NCI-H774 (cell line): ENCODE measurements at places on chromosomes 12 and 14.

DNA sequence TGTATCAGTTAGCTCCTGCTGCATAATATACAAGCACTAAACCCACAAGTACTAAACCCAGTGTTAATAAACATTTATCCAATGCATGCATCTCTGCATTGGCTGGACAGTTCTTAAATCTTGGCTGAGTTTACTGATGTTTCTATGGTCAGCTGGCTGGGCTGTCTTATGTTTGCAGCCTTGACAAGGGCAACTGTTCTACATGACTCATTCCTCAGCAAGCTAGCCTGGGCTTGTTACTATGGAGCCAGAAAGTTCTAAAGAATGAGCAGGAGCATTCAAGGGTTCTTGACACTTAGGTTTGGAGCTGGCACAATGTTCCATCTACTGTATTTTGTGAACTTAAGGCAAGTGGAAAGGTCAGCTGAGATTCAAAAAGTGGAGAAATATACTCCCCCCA lies 199.1 kb downstream of the GLT1D1 start:
- DNase-seq, result no peak

- no peak for DNase-seq
Measured at GRCh38 chr14:98122527-98122926, 1149.5 kb downstream of the BCL11B start.

DNA sequence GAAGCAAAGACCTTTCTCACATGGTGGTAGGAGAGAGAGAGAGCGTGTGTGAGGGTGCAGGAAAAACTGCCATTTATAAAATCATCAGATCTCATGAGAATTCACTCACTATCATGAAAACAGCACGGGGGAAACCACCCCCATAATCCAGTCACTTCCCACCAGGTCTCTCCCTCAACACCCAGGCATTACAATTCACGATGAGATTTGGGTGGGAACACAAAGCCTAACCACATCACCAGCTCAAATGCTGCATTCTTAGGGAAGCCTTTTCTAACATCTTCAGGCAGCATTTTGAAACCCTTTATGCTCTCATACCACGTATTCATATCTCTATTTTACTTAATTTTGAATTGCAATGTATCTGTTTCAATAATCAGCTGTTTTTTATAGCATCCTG lies 165.9 kb downstream of the TMTC3 start:
- no peak for DNase-seq

- no peak for DNase-seq
Measured at GRCh38 chr14:60956632-60957031, 24.2 kb downstream of the TRMT5 start.

DNA sequence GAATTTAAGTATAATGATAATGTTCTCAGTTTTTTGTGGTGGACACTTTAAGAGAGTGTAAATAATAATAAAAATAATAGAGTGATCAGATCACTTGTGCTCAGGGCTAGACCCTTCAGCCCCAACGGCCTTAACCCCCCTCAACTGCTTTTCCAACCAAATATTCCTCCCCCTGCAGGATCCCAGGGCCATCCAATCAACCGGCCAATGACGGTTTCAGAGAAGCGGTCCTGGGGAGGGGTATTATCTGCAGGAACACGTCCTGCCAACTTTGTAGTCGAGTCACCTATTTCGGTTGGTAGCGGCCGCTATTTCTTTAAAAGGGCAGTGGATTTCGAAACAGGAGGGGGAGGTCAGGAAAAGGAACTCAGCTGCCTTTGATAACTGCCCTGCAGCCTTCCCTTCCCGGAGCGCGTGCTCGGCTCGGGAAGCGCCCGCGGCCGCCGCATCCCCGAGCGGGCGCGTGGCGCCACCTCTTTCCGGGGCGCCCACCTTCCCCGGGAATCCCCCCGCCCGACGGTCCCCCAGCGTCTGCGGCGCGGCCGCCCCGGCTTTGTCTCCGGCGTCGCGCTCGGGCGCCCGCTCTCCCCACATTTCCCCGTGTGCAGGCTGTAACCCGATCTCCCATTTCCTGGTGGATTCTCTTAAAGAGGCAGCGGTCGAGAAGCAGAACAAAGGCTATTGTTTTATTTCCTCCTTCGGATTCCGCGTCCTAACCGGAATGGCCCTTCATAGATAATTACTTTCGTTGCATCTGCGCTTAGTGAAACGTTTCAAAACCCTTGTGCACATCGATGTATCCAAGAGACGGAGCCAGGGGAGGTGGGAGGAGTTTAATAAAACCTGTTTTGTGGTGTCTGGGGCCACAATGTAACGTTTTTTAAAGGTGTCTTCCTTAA lies 711 bp upstream of the ETV6 start:
- DNase-seq, result peak; percentile 75

DNA sequence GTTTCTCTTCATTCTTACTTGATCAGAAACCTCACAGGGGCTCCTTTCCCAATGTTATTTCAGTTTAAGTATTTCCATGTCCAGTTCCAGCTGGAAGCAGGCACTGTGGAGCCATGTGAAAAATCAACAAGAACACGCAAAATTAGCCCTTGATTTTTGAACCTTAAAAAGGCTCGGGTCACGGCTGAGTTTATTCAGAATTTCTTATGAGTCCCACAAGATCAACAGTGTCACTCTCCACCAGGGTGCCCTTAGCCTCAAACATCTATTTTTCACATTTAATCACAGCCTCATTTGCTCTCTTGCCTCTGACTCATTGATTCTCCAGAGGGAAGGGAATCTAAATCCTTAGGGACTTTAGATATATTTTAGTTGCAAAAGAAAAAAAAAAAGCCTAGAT lies 157.7 kb upstream of the AVPR1A start:
- DNase-seq, result no peak

- DNase-seq, result no peak
Measured at GRCh38 chr14:80468331-80469122, 257.2 kb upstream of the DIO2 start.

DNA sequence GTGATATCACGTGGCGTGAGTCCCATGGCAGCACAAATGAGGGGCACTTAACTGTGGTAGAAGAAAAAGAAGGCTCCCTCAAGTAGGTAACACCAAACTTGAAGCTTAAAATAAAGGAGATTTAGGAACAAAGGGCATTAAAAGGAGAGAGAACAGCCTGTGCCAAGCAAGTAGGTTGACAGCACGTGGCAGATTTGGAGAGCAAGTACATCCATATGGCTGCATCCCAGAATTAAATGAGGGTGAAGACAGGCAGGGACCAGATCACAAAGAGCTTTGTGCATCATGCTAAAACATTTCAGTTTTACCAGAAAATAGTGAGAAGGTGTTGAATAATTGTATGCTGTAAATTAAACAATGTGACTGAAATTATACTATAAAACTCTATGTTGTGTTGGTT lies 32.8 kb downstream of the KCNMB4 start:
- DNase-seq, result no peak

- DNase-seq, result no peak
Measured at GRCh38 chr14:72625689-72626088, 268.2 kb downstream of the DPF3 start.

GRCh38 chr14:50756300-50756699 lies 74.7 kb downstream of the NIN start:
- DNase-seq, result no peak

GRCh38 chr12:132222808-132223173 lies 78.5 kb downstream of the NOC4L start:
- DNase-seq, result no peak

- no peak for DNase-seq
Measured at GRCh38 chr14:61104358-61104757, 123.3 kb downstream of the SLC38A6 start.

GRCh38 chr14:25111061-25111601 lies 61.2 kb upstream of the STXBP6 start:
- no peak for DNase-seq

GRCh38 chr14:63933711-63934110 lies 80.9 kb downstream of the SYNE2 start:
- no peak for DNase-seq

- no peak for DNase-seq
Measured at GRCh38 chr12:9725213-9725870, 7.6 kb downstream of the CLECL1 start.

GRCh38 chr12:122872815-122873361 lies 23.0 kb downstream of the VPS37B start:
- DNase-seq, result no peak

DNA sequence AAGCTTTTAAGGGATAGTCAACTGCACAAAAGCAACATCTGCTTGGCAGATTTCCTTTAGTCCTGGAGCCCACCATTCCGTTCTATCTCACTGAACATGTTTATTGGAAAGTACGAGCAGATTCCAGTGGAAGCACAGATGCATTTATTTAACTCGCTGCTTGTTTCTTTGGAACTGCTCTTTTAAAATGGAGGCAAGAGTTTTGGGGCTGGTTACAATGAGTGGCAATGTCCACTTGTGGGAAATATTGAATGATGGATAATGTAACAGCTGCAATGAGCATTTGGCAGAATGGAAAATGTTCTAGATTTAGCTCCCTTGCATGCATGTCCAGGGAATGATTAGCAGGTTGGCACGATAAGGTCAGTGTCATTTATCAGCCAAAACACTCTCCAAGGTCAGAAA lies 163.0 kb downstream of the ATP23 start:
- no peak for DNase-seq

DNA sequence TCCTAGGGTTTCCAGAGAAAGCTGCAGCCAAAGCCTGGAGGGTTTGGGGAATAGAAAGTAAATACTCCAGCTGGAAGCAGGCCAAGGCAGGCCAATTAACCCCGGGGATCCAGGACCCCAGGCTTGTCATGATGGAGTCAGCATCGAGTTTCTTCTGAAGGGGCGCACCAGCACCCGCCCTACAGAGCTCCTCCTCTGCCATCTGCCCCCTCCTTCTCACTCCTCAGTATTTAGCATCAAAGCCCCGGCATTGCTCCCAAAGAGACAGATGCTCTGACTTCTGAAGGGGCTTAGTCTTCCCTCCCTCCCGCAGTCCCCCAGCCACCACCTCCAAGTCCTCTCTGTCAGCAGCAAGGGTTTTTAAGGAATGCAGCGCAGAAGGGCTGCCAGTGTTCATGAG lies 285.1 kb upstream of the NOS1 start:
- DNase-seq, result no peak

GRCh38 chr12:66087365-66087943 lies 43.1 kb downstream of the LLPH start:
- peak; percentile 29 for DNase-seq

DNA sequence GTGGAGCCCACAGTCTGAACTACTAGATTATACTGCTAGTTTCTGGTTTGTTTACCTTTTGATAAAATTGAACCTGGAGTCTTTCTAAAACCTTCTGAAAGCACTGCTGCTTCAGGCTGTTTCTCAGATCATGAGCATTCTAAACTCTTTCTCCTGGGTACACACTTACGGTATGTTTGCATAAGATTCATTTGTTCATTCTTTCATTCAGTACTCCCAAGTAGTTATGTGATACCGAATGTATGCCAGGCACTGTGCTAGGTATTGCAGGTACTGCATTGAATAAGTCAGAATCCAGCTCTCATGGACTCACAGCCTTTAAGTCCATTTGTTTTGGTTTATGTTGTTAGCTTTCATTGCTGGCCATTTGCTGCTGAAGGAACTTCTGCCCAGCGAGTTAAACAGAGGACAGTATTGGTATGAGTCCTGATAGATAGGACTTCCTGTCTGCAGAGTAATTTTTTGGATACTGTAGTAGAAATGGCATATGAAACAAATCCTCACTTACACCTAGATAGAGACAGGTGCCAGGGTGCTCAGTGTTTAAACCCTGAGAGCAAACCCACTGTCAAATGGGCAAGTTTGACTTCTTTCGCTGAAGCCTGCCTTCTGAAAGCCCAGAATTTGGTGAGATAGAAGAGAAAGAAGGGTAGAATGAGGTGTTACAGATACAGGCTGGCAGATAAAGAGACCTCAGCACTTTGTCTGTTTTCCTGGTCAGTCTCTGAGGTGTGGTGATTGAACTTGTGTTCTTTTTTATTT lies 2.1 kb downstream of the SUSD6 start:
- no peak for DNase-seq

GRCh38 chr12:131119936-131120335 lies 166.2 kb downstream of the ADGRD1 start:
- no peak for DNase-seq

- DNase-seq, result no peak
Measured at GRCh38 chr14:95471476-95471875, 45.0 kb downstream of the SYNE3 start.

DNA sequence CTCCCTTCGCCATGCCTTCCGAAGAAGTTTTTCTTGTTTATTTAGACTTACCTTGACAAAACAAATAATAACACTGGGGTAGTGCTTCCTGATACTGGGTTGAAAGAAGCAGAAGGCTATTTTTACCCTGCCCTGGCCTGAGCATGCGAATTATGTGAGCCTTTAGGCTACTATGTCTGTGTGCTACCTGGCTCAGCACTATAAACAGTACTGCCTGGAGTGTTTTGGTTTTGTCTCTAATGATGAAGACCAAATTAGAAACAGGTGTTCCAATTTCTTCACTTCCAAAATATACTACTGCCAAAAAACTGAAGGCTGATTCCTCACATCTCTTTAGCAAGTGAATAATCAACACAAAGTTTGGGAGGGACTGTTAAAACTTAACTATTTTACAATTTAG lies 7.6 kb upstream of the OVCH1 start:
- DNase-seq, result no peak

GRCh38 chr12:114936148-114937079 lies 252.4 kb upstream of the TBX3 start:
- DNase-seq, result no peak

DNA sequence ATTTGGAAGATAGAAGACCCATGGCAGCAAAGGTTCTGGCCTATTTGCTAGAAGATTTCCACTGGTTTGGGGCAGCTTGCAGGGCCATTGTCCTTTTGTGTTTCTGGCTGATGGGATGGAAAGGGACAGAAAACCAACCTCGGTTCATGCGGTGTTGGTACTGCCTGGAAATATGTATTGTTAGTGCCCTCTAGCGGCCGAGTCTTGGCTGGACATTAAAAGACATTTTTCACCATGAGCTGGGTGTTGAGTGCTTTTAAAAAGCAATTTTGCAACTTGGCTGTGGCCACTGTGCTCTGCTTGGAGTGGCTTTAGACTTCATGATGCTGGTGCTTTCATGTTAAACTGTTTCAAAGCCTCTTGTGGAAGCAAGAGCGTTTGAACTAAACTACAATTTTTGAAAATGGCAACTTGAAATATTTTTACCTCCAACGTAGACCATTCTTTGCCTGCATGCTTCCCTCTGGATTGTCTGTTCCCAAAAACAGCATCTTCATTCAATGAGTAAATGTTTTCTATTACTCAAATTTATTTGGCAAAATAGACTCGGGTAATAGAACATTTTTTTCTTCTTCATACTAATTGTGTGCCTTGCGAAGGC lies 102.7 kb upstream of the TBX5 start:
- DNase-seq, result peak; percentile 85

GRCh38 chr14:105192866-105193731 lies 12.0 kb upstream of the NUDT14 start:
- no peak for DNase-seq
